CD4-positive, alpha-beta T cell treated with Interleukin-6 for 4 hours (primary cell): ENCODE measurements at places on chromosomes 16 and 17.

GRCh38 chr16:86356804-86357203, 153.5 kb upstream of the FOXF1 start:
- no peak for DNase-seq

DNA sequence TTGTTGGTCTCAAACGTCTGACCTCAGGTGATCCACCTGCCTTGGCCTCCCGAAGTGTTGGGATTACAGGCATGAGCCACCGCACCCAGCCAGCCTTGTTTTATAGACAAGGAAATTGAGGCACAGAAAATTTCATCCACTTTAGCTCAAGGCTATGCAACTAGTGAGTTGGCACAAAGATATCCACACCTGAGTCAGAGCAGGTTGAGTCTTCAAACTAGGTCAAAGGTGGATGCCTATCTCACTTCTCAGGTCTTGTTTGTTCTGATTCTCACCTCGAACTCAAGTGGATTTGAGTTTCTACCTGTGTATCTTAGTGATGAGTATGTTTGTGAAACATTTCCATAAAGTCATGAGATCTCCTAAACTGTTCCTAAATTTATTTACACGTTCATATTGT, 35.6 kb upstream of the GAS7 start:
- DNase-seq: no peak

DNA sequence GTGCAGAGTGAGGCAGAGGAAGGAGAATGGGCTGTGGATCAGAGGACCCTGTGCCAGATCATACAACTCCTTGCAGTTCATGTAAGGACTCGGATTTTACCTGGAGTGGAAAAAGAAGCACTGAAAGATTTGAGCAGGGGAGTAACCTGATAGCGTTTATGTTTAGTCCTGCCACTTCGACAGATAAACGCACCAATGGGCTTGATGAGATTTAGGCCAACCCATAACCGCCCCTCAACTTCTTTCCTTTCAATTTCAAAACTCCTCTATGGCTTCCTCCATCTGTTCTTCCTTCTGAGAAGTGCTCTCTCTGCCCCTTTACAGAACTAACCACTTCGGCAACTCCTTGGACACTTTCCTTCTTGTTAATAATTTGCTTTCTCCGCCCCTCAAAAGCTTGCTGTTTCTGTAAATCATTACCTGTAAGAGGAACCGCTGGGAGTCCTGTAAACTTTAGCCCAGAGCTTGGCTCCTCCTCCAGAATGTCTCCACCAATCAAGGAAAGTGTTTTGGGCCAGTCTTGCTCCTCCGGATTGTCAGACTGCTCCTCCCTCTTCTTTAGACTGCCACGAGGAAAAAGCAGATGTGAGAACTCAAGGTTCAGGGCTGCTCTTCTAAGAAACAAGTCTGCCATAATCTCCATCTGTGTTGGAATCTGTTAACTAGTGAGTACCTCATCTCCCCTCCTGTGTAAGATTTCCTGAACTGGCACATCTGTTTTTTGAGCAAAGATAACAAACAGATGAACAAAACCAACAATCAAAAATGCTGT, at the start of gene ACSM3:
TSS of gene ACSM3 (plus strand) at position 554 of the 772 bp plus-strand sequence. CDS start 6,021 bp downstream, outside the sequence.
- DNase-seq: peak; percentile 70

GRCh38 chr16:87927195-87927562, 9.2 kb downstream of the CA5A start:
- no peak for DNase-seq

DNA sequence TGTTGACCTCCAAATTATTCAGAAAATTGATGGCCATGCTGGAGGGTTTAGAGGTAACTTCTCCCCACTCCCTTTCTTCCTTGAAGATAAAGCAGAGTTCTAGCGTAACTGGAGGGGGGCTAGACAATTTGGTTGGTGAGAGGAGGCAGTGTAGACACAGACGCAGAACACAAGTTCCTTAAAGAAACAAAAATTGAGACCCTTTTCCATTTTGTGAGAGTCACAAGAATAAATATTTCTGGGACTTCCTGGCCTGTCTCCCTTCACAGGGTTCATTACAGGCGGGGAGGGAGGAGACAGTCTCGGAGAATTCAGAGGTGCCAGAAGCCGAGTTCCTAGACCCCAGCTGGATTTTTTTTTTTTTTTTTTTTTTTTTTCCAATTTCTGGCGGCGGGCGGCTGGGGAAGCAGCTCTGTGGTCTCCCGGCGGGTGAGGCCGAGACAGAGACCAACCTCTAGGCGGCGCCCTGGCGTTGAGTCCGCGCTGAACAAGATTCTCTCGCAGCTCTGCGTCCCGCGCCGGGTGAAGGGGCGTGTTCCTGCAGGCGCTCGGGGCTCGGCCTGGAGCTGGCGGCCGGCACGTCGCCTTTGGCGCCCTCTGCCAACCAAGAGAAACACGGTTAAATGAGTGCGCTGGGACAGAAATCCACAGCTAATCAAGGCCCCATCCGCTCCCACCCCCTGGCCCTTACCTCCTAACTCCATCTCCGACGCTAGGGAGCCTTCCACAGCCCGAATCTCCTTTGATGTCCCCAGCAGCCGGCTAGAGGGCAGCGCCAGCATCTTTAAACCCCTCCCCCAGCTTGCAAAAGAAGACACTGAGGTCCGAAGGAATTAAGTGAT, 10.2 kb upstream of the HOXB9 start:
- DNase-seq: peak; percentile 71
